Caki2 (cell line): ENCODE measurements at places on chromosomes 5 and 9.

GRCh38 chr5:10233011-10233410 lies 16.7 kb downstream of the ATPSCKMT start:
- DNase-seq, result no peak

DNA sequence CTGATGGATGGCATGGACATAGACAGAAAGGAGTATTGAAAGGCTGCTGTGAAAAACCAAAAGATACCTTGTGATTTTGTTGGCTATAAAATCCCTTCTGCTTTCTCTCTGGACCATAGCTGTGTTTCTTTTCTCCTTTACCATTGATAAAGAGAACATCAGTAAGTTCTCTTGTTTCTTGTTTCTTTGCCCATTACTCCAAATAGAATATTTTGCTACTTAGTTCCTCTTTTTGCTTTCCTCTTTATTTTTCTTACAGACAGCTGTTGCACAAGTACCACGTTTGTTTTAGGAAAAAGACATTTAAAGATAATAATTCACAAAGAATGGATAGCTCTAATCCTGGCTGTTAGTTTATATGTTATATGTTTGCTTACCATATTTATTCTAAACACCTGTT lies 1129.2 kb downstream of the DTWD2 start:
- no peak for DNase-seq

DNA sequence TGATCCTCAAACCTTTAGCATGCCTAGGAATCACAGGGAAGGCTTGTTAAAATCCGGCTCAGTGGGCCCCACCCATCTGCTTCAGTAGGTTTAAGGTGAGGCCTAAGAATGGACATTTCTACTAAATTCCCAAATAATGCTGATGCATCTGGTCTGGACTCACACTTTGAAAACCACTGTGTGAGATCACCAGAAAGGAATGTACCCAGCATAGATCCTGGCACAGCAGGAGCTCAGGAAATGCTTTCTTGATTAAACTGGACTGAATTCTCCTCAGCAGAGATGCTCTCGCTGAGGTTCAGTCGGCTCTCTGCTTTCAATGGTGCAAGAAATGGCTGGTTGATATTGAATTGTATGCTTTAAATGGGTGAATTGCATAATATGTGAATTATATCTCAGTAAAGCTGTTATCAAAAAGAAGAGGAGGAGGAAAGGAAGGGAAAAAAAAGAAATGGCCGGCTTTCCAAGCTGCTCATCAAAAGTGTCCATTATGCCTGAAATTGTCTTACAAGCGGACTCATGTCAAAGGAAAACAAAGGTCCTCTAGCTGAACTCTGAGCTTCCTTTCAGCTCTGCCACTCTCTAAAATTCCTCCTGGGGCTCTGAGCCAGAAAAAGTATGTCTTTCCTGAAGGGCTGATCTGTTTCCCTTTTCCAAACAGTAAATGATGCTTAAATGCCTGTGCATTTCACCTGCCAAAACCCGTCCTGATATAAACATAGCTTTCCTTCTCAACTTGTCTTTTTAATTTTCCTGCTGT lies 77.6 kb upstream of the SAP30L start:
- DNase-seq, result peak; percentile 79

- DNase-seq, result no peak
Measured at GRCh38 chr9:132761602-132762001, 91.3 kb downstream of the GTF3C4 start.

- no peak for DNase-seq
Measured at GRCh38 chr5:55993731-55994494, 850 bp downstream of the IL6ST start.

DNA sequence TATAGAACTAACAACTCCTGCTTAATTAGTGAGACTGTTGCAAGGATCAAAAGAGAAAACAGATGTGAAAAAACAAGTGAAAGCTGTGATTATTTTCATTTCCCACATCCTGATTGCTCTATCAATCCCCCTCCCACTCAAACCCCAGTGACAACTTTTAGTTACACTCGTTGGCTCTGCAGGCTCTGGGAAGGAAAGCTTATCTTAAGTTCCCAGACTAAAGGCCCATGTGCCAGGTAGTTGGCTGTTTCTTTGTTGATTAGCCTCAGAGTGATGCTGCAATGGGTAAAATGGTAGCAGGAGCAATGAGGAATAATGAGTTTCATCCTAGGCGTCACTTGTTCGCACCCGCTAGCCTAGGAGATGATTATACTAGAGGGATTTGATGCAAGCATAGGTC lies 133.3 kb upstream of the IFNE start:
- DNase-seq, result no peak

GRCh38 chr5:964821-965220 lies 43.8 kb upstream of the NKD2 start:
- no peak for DNase-seq
